ENCODE measurements at places on chromosomes 2 and 18. TPM values are rescaled to one million over a fixed set of nuclear protein-coding genes. Genes with fewer than 3 reads are reported as not detected.

Gene UGT1A8
- total RNA-seq, result 1.1 TPM

Gene NPHP1
- total RNA-seq, result 0.95 TPM

Gene TWIST2
- total RNA-seq, result 18.1 TPM

DNA sequence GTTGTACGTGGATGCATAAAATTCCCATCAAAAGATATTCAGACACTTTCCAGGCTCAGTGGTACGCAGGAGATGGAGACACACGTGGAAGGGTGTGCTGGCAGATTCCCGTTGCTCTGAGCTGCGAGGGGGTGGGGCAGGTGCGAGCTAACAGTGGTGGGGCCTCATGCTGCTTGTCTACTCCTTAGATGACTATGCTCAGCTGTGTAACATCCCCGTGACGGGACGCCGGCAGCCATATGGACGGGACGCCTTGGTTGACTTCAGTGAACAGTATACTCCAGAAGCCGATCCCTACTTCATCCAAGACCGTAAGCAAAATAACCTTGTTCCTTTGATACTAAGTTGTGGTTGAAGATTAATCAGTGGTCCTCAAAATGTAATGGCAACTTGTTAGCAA is 87.5 kb upstream of the RASGRP3 start:
- no peaks in the 10 kb centered on the region for H3K4me1 ChIP-seq
- no peak for DNase-seq
- no peak overlapping the region for H3K4me3 ChIP-seq
- H3K27me3 ChIP-seq, result no peaks in the 10 kb centered on the region

- H3K27ac ChIP-seq, result no peak overlapping the region
- no peaks in the 10 kb centered on the region for H3K4me1 ChIP-seq
- no peak overlapping the region for H3K4me3 ChIP-seq
These were observed 305.9 kb upstream of the TMEFF2 start for GRCh38 chr2:192500550-192501200.

- no peaks in the 10 kb centered on the region for H3K36me3 ChIP-seq
- no peak overlapping the region for H3K4me3 ChIP-seq
- H3K4me1 ChIP-seq, result no peaks in the 10 kb centered on the region
- no peak overlapping the region for H3K27ac ChIP-seq
- DNase-seq, result no peak
These were observed 79.6 kb downstream of the LRATD1 start for GRCh38 chr2:14712111-14712510.

Gene TMEM163
- 0.48 TPM for total RNA-seq

Gene RFTN2
- 1.7 TPM for total RNA-seq

DNA sequence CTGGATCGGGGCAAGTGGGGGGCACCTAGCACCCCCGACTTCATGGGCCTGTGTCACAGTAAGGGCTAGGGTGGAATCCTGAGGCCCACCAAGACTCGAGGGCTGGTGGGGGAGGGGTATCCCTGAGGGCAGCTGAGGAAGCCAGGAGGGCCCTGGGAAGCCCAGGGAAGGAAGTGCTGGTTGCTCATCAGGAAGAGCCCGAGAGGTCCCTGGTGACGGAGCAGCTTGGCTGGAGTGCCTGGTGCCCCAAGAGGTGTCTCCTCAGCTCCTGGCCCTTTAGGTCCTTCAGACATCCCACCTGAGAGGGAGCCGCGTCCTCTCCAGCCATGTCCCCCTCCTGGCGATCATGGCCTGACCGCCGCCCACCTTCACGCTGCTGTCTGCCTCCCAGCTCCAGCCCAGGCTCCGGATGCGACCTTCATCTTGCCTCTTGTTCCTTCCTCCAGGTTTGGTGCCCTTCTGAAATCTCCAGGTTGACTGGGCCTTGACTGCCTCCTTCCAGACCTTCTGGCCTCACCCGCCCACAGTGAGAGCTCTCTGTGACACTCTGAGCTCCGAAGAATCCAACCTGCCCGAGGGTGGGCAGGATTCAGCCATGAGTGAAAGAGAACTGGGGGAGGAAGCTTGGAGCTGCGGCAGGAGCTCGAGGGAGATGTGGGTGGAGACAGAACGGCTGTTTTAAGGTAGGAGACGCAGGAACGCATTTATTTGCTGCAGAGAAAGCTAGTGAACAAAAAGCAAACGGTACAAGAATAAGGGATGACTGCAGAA is 42.7 kb upstream of the SEMA4C start:
- no peak overlapping the region for H3K4me3 ChIP-seq
- H3K27me3 ChIP-seq, result no peaks in the 10 kb centered on the region
- no peak overlapping the region for H3K27ac ChIP-seq
- DNase-seq, result no peak

Gene KCNS3
- total RNA-seq, result 13.7 TPM

DNA sequence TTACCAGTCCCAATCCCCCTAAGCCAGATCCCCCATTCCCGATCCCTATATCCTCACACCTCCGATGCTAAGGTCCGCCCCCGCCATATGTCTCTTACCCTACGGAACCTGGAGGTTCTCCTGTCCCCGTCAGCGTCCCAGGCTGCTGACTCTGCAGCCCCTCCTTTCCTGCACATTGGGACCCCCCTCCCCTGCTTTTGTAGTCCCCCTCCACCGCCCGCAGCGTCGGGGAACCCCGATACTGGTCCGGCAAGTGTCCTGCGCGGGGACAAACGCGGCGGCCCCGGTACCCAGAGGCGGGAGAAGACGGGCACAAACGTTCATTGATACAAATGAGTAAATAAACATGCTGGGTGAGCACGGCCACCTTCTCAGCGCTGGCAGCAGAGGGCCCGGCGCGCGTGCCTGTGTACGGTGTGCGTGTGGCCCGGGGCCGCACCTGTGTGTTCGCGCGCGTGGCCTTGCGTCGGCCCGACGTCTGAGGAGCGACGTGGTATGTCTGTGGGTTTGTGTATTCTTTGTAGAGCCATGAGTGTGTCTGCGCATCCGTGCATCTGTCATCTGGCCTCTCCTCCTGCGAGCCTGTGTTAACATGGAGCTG is 2.0 kb upstream of the CYP26B1 start:
- no peak for DNase-seq
- no peak overlapping the region for H3K4me3 ChIP-seq
- no peaks in the 10 kb centered on the region for H3K36me3 ChIP-seq

Gene LIMS3
- 4.2 TPM for total RNA-seq

Gene PLEKHB2
- total RNA-seq, result 118 TPM

- no peaks in the 10 kb centered on the region for H3K4me1 ChIP-seq
- no peak for DNase-seq
- H3K27ac ChIP-seq, result peak overlapping the region; percentile 92
- H3K36me3 ChIP-seq, result no peaks in the 10 kb centered on the region
These were observed 12.0 kb downstream of the MEIS1 start for GRCh38 chr2:66446941-66447340.

Gene ABCG8
- not detected for total RNA-seq

DNA sequence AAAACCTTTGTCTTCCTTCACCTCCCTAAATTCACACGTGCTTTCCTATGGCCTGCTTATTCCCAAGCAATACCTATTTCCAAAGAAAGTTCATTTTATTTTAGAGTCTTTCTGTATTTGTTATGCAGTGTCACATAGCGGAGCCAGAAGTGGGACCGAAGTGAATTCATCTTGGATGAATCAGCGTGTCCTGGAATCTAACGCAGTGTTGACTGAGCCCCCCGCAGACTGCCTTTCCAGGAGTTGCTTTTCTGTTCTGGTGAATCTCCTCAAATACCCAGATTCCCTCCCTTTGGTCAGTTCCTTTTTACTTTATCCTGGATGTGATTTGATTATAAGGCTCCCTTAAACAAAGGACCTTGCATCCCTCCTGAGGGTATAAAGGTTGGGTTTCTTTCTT is 10.8 kb downstream of the ALPP start:
- no peak for DNase-seq
- no peaks in the 10 kb centered on the region for H3K4me1 ChIP-seq
- H3K36me3 ChIP-seq, result no peaks in the 10 kb centered on the region
- H3K27me3 ChIP-seq, result peaks cover 81% of the 10 kb centered on the region
- H3K27ac ChIP-seq, result no peak overlapping the region
- H3K4me3 ChIP-seq, result no peak overlapping the region

Gene TCF23
- total RNA-seq, result not detected

DNA sequence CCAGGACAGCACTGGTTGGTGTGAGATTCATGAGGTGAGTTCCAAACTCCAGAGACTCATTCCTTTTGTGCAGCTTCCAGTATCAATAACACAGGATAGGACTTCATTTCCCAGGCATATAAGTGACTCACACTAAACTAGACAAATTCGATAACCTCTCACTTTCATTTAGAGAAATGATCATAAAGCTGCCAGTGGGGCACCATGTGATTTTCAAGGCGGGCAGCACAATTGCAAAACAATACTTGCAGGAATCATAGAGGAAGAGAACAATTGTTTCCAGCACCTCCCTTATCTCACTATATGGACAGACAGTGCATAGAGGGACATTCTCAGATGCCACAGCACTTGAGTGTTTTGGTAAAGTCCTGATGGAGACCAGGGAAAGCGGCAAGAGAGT is 31.3 kb upstream of the DNAH7 start:
- no peaks in the 10 kb centered on the region for H3K27me3 ChIP-seq
- no peaks in the 10 kb centered on the region for H3K36me3 ChIP-seq
- no peak overlapping the region for H3K27ac ChIP-seq
- no peak overlapping the region for H3K4me3 ChIP-seq
- no peaks in the 10 kb centered on the region for H3K4me1 ChIP-seq

Gene SPR
- 431 TPM for total RNA-seq

Gene MPPE1
- 83.4 TPM for total RNA-seq

Gene LINC00305
- total RNA-seq, result not detected

GRCh38 chr2:48717846-48718245 is 37.7 kb downstream of the LHCGR start:
- peaks cover 9% of the 10 kb centered on the region for H3K27me3 ChIP-seq
- H3K4me3 ChIP-seq, result no peak overlapping the region
- H3K27ac ChIP-seq, result no peak overlapping the region
- DNase-seq, result no peak
- peaks cover 15% of the 10 kb centered on the region for H3K4me1 ChIP-seq

GRCh38 chr2:126899616-126900185 is 1.0 kb downstream of the TEX51 start:
- no peak overlapping the region for H3K27ac ChIP-seq
- DNase-seq, result no peak
- H3K4me1 ChIP-seq, result no peaks in the 10 kb centered on the region
- H3K27me3 ChIP-seq, result no peaks in the 10 kb centered on the region
- no peaks in the 10 kb centered on the region for H3K36me3 ChIP-seq
- no peak overlapping the region for H3K4me3 ChIP-seq

DNA sequence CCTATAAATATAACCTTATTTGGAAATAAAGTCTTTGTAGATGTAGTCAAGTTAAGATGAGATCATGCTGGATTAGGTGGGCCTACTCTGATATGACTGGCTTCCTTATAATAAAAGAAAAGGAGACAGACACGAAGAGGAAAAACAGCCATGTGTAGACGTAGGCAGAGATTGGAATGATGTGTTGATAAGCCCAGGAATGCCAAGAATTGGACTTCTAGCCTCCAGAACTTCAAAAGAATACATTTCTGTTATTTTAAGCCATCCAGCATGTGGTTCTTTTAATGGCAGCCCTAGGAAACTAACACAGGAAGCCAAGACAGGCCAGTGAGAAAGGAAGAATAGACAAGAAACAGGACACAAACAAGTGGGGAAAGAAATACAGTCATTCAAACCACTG is 68.6 kb downstream of the NYAP2 start:
- no peaks in the 10 kb centered on the region for H3K36me3 ChIP-seq
- no peak overlapping the region for H3K27ac ChIP-seq
- H3K4me1 ChIP-seq, result peaks cover 3% of the 10 kb centered on the region
- no peak for DNase-seq
- no peaks in the 10 kb centered on the region for H3K27me3 ChIP-seq
- H3K4me3 ChIP-seq, result no peak overlapping the region

DNA sequence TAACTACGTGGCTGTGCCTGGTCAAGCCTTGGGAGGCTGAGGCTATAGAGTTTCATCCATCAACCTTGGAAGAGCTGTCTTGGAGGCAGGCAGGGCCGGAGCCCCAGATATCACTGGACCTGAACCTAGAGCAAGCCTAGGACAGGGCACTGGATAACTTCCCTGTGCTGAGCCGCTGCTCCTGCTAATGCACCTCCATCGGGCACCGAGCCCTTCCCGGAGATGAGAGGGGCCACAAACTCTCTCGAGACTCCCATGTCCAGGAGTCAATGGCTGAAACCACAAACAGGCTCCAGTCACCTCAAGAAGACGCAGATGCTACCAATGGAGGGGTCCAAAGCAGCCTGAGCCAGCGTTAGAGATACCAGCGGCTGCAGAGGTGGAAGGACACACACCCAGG is 866.0 kb downstream of the LRP1B start:
- no peaks in the 10 kb centered on the region for H3K36me3 ChIP-seq
- H3K4me3 ChIP-seq, result no peak overlapping the region
- H3K27ac ChIP-seq, result no peak overlapping the region
- no peaks in the 10 kb centered on the region for H3K4me1 ChIP-seq

GRCh38 chr2:138708682-138709241 is 71.4 kb downstream of the NXPH2 start:
- no peak for DNase-seq
- H3K36me3 ChIP-seq, result no peaks in the 10 kb centered on the region
- H3K4me1 ChIP-seq, result no peaks in the 10 kb centered on the region
- no peak overlapping the region for H3K4me3 ChIP-seq
- no peaks in the 10 kb centered on the region for H3K27me3 ChIP-seq

- H3K4me1 ChIP-seq, result no peaks in the 10 kb centered on the region
- H3K27ac ChIP-seq, result no peak overlapping the region
- no peaks in the 10 kb centered on the region for H3K36me3 ChIP-seq
- DNase-seq, result no peak
These were observed 125.2 kb upstream of the ARL5A start for GRCh38 chr2:151953467-151953866.

Gene CGREF1
- total RNA-seq, result not detected

DNA sequence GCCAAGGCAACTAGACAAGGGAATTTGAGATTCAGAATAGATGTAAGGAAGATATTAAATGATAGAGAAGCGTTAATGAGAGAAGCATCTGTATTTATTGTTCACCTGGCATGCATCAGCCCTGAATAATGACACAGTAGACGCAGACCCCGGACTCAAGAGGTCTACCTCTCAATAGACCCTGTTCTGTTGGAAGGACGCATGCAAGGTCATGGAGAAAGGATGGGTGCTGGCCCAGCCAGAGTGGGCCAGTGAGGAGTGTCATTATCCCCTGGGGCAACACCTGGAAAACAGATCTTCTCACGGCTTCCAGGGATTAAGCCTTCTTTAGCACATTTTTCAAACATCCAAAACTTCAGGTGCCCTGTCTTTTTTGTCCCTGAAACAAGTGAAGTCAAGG is 461.0 kb downstream of the EIPR1 start:
- no peaks in the 10 kb centered on the region for H3K36me3 ChIP-seq
- no peak for DNase-seq
- no peak overlapping the region for H3K4me3 ChIP-seq
- no peaks in the 10 kb centered on the region for H3K4me1 ChIP-seq

DNA sequence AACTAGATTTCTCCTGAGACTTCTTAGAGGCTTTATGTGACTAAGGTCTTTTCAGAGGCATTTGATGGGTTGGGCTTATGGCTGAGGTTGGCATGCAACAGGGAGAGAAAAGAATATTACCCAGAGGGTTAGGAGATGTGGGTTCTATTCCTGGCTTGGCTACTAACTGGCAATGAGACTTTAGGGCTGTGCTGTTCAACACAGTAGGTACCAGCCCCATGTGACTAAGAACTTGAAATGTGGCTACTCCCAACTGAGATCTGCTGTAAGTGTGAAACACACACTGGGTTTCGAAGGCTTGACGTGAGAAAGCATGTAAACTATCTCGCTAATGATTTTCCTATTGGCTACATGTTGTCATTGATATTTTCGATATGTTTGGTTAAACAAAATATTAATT is 324.9 kb upstream of the SLC14A2 start:
- H3K36me3 ChIP-seq, result no peaks in the 10 kb centered on the region
- H3K4me3 ChIP-seq, result no peak overlapping the region
- H3K27ac ChIP-seq, result no peak overlapping the region
- no peaks in the 10 kb centered on the region for H3K27me3 ChIP-seq
- DNase-seq, result no peak

- no peak overlapping the region for H3K27ac ChIP-seq
- peaks cover 9% of the 10 kb centered on the region for H3K4me1 ChIP-seq
- no peak overlapping the region for H3K4me3 ChIP-seq
- DNase-seq, result no peak
- H3K36me3 ChIP-seq, result peaks cover 6% of the 10 kb centered on the region
These were observed 4.2 kb downstream of the CHCHD5 start for GRCh38 chr2:112588611-112589045.

Gene GALR1
- total RNA-seq, result under 0.01 TPM
